ENCODE measurements at places on chromosomes 4 and X.

DNA sequence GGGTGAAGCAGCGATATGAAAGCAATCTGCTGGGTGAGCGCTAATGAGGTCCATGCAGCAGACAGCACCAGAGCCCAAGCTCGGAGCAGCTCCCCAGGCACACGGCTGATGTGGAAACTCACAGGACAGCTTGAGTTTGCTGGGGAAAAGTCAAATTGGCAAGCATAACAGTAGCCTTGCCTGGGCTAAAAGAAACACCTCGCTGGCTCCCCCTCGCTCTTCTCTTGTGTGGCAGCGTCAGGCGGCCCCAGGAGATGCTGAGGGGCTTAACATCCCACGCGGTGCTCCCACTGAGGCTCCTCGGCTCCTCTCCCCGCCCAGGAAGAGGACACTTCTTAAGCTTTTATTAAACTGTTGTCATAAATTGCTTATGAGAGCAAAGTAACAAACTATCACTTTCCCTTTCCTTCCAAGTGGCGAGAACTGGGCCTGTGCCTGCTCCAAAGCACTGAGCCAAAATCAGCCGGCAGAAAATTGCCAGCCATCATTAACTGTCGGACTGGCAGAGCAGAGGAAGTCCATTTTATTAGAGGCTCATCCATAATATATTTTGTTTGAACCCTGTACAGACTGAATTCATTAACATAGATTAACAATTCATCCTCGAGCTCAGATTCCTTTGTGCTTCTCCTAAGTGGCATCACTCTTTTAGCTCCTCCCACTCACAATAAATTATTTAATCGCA, 111.4 kb downstream of the TSPAN5 start:
- peak; percentile 66 for DNase-seq

DNA sequence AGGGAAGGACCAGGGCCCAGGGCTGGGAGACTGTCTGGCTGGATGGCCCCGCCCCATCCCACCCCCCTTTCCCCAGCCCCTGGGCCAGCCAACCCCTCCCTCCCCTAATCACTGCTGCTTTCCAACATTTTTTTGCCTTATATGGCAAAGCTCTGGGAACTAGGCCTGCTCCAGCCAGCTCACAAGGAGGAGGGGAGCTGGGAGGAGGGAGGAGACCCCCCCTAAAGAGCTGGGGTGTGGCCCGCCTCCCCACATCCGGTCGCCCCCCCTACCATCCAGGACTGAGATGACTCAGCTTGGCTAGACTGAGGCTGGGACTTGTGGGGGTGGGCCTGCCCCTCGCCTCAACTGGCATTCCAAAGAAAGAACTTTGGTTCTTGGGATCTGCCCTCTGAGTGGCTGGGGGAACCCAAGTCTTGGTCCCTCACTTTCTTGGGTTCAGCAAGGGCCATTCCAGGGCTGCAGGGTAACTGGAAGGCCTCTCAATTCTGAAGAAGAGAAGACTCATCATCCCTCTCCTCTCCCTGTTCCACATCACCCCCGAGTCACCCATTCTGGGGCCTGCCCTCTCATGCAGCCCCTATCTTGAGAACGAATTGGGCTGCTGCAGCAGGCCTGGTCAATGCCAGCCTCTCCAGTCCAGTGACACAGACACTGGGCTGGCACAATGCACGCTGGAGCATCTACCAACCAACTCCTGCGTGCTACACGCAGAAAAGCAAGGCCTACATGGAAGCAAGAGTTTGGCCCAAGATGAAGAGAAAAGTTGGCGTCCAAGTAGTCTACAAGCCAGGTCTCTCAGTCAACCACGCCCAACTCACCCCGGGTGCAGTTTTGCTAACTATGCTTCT, 4.8 kb downstream of the FLNA start:
- DNase-seq, result peak; percentile 93

DNA sequence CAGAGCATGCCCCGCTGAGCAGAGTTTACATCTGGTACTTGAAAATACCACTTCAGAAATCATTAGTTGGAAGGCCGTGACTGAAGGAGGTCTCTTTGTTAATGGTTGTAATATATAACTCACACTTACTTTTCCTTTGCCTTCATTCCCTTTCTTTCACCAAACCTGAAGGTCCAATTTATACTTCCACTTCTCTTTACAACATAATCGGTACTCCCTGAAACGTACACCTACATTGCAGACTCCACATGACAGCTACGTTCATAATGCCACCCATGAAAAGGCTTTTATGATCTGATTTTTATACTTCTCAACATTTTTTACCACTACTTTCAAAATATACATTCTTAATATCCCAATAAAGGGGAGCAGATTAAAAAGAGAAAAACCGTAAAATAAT, 298.7 kb downstream of the C4orf33 start:
- DNase-seq, result no peak

DNA sequence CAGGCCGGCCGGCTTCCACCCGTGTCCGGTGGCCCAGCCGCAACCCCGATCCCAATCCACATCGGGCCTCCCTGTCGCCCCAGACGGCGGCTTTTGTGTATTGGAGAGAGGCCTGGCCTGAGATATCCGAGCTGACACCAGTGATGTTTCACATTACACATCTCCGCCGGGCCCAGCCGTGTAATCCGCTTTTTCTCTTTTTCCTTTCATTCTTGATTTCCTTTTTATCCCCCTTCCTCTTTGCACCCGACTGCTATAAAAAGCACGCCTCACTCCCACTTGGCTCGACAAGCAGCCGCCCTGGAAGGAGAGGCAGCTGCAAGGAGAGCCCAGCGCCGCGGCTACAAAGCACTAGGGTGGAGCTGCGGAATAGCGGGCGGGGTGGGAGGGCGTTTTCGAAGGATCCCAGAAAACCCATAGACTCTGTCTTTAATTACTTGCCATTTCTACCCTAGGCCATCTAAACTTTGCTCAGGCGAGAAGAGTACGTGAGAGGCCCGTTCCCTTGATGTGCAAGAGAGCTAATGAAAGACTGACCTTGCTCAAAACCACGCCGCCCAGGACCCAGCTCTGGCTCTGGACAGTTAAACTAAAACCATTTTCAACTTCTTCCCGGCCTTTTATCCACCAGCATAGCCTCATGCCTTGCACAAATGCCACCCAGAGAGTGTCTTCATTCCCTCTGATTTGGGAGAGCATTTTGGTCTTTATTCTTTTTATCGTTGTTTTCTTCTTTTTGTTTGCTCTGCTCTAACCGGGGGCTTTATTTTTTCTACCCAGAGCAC, 3.2 kb downstream of the PITX2 start:
- DNase-seq, result no peak

- no peak for DNase-seq
Measured at GRCh38 chr4:165208221-165208652, 876 bp downstream of the KLHL2 start.

DNA sequence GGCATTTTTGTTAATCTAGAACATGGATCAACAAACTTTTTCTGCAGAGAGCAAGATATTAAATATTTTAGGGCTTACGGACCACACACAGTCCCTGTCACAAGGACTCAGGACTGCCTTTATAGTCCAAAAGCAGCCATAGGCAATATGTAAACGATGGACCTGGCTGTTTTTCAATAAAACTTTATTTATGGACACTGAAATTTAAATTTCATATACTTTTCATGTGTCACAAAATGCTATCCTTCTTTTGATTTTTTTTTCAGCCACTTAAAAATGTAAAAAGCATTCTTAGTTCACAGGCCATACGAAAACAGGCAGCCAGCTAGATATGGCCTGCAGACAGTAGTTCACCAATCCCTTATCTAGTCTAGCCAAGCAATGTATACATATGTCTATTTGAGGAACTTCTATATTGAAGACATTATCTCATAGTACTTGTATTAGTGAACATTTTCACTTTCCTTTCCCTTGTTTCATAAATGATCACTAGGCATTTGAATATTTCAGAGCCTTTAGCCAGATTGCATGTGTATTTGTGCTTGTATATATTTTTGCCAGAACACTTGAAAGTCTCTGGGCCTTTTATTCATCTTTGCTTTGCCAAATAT, 350.9 kb downstream of the RPA4 start:
- no peak for DNase-seq

GRCh38 chr4:159042097-159042605, 60.7 kb upstream of the RAPGEF2 start:
- no peak for DNase-seq

DNA sequence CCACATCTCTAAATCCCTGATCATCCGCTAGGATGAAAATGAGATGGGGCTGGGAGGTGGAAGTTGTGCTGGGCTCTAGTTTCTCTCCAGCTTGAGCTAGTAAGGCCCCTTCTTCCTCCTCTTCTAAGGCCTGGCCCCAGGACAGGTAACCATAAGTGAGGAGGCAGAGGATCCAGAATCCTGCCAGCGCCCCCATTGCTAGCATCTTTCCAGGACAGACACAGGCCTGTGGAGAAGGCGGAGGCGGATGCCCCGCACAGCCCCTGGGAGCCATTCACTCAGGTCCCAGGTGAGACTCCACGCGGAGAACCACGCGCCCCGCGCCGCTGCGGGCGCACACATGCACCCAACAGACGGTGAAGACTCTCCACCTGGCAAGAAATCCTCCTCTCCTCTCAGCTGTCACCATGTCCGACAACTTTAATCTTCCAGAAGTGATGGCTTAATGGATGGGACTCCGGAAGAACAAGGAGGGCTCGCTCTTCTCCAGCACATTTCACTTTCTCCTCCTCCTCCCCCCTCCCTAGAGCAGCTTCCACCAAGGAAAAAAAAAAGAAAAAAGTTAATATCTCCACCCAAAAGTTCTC, 793 bp downstream of the ARSJ start:
- DNase-seq, result peak; percentile 29

GRCh38 chrX:67781132-67781531, 237.3 kb downstream of the AR start:
- no peak for DNase-seq

- DNase-seq, result no peak
Measured at GRCh38 chr4:77226939-77227705, 70.1 kb downstream of the CCNG2 start.

DNA sequence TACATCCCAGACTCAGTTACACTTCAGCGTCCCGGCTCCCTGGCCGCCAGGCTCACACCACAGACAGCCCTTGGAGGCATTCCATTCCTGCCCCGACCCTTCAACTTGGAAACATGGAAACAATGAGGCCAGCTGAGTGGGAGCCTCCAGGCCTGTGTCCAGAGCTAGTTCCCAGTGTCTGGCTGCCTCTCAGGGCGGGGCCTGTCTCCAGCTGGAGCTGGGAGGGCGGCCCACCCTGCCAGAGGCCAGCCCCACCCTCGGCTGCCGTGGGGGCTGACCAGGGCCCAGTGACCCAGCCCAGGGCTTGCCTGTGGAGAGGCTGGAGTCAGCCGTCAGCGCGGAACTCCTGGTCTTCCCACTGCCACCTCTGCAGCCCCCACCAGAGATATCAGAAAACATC, 37.4 kb upstream of the SPON2 start:
- DNase-seq, result peak; percentile 74

DNA sequence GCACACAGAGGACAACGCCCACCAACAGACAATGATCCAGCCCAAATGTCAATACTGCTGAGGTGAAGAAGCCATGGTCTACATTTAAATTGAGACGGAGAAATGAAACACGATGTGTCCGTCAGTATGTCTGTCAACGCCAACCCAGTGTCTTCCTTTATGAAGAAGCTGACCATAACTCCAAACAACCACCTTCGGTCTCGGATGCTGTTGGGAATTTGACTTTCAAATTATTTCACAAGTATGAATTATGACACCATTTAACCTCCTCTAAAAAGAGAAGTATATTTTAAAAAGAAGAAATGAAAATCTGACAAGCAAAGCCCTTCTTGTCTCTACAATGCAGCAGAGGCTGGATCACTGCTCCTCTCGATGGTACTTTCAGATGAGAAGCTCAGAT, 123.7 kb upstream of the MAP3K15 start:
- no peak for DNase-seq

DNA sequence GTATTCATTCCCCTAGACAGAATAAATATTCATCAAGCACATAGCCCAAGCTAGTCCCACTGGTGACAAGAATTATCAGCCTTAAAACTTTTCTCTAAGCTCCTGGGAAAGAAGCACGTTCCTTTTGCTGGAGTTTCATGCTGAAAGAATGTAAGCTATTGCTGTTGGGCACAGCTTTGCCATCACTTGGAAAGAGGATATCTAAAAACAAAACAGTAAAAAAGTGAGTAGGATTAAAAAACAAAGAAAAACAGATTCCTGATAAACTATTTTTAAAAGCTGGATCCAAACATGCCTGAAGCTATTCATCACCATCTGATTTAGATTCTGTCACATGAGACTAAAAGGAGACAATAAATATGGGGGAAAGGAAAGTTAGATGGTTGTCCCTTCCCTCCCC, 176.8 kb downstream of the SCFD2 start:
- peak; percentile 76 for DNase-seq

DNA sequence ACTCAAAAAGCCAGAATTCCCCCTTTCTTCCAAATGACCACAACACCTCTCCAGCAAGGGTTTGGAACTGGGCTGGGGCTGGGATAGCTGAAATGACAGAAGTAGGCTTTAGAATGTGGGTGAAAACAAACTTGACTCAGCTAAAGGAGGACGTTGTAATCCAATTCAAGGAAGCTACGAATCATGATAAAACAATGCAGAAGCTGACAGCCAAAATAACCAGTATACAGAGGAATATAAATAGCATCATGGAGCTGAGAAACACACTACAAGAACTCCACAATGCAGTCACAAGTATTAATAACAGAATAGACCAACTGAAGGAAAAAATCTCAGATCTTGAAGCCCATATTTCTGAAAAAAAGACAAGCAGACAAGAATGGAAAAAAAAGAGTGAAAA, 95.8 kb upstream of the TET2 start:
- DNase-seq, result peak; percentile 72

DNA sequence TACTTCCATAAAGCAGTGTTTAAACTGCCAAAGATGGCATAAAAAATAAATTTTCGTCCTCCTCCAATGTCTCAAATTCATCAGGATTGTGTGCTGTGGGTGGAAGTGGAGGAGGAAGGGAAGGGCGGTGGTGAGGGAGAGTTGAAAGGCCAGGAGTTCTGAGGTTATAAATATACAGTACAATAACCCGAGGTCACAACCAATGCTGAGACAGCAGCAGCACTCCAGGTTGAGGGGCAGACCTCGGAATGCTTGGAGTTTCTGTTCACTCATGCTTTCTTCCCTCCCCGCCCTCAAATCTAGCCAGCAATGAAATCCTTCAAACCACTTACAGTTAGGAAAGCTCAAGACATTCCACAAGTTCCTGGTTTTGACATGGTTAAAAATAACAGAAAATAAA, 134.0 kb upstream of the SMAD1 start:
- peak; percentile 90 for DNase-seq

DNA sequence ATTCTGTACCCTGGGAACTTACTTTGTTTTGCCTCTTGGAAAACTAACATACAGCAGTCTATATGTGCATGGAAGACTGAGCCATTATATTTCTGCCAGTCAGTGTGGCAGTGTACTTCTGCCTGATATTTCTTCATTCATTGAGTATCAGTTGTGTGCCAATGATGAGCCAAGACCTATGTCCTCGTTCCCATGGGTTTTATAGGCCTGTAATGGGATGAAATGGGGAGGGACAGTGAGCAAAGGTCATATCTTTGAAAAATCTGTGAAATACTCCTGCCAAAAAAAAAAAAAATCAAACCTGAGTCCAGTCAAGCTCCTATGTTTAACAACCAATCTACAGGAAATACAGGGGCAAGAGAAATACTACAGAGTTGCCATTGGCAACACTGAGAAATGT, 9.1 kb downstream of the NSD2 start:
- no peak for DNase-seq
